ENCODE measurements at places on chromosomes 2 and 18.

DNA sequence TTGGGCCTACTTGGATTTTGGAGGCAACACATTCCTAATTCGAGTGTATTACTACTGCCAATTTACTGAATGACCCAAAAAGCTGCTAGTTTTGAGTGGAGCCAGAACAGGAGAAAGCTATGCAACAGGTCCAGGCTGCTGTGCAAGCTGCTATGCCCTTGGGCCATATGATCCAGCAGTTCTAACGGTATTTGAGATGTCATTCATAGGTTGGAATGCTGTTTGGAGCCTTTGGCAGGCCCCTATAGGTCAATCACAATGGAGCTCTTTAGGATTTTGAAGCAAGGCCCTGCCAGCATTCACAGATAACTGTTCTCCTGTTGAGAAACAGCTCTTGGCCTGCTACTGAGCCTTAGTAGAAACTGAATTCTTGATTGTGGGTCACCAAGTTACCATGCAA, 368.7 kb downstream of the CDH19 start:
- DNase-seq = no peak

DNA sequence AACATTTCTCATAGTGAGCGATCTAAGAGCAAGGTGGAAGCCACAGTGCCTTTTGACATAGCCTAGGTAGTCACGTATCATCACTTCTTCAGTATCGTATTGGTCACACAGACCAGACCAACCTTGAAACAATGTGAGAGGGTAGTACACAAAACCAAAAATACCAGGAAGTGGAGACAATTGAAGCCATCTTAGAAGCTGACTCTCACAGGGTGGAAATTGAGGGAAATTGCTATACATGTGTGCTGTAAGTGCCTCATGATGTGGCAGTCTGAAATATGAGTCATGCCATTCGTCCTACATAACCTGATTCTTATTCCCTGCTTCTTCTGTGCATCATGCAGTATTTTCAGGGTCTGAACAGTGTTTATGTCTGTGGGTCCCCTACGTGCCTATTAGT, 62.3 kb upstream of the STON1 start:
- no peak for DNase-seq

GRCh38 chr2:109355192-109355843, 226.3 kb downstream of the SH3RF3 start:
- no peak for DNase-seq

DNA sequence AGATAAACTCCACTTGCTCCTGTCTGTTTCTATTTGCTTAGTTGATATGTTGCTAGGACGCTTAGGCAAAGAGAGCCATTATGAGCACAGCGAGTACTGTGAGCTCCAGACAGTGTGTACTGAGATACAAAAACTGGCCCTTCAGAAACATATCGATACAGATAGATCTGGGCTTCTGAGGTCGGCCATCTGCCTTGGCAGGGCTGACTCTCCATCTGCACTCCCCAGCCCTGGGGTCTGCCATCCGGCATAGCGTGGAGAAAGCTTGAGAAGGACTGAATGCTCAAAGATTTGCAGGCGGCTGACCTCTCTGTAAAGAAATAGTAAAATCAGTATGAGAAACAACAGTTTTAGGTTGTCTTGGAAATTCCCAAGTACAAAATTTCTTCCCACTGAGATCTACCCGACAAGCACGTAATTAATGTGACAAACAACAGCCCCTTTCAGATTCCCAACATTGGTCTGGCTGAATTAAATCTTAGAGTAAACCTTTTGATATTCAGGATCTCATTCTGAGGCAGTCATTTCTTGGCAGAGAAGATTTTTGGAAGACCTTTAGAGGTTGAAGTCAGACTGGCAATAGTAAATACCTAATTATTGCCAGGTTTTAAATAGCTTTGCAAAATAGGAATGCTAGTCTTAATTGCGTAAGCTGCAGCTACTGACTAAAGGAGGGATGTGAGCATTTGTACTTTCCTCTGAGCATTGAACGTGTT, 127.4 kb downstream of the CHST9 start:
- no peak for DNase-seq

GRCh38 chr18:34871435-34871834, 161.3 kb downstream of the DTNA start:
- no peak for DNase-seq
